Chondrocyte (in vitro differentiated cells): ENCODE measurements at places on chromosomes 2 and 18.

- no peaks in the 10 kb centered on the region for H3K36me3 ChIP-seq
- no peak overlapping the region for H3K27ac ChIP-seq
- DNase-seq = no peak
- H3K27me3 ChIP-seq = no peaks in the 10 kb centered on the region
Measured at GRCh38 chr18:80238651-80239260, 8.6 kb downstream of the PARD6G start.

- H3K27ac ChIP-seq = peak overlapping the region; percentile 87
- DNase-seq = no peak
- peaks cover 54% of the 10 kb centered on the region for H3K4me1 ChIP-seq
- no peak overlapping the region for H3K4me3 ChIP-seq
Measured at GRCh38 chr18:23302851-23303527, 150.1 kb upstream of the RIOK3 start.

- peak overlapping the region; percentile 91 for H3K27ac ChIP-seq
- H3K4me1 ChIP-seq = peaks cover 18% of the 10 kb centered on the region
- peak; percentile 85 for DNase-seq
- no peaks in the 10 kb centered on the region for H3K36me3 ChIP-seq
- H3K4me3 ChIP-seq = peak overlapping the region; percentile 92
Measured at GRCh38 chr2:163736433-163737189, 803 bp upstream of the FIGN start.

DNA sequence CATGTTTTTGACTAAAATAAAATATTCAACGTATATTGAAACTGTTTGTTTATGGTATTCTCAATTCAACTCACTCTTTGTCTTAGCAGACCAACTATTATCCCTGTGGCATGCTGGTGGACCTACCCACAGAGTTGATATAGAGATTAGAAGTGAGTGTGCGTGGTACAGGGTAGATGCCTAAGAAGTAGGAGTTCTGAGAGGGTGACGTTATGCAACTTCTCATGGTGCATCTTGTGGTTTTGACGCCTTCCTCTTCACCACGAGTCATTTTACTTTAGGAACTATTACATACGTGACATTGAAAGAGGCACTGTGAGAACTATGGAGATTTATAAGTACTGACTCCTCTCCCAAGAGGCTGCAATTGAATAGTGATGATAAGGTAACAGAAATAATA, 26.6 kb upstream of the NAPG start:
- no peaks in the 10 kb centered on the region for H3K36me3 ChIP-seq
- H3K27me3 ChIP-seq = peaks cover 3% of the 10 kb centered on the region
- peaks cover 4% of the 10 kb centered on the region for H3K4me1 ChIP-seq
- H3K4me3 ChIP-seq = no peak overlapping the region

- peaks cover 14% of the 10 kb centered on the region for H3K4me1 ChIP-seq
- H3K36me3 ChIP-seq = peaks cover 12% of the 10 kb centered on the region
- no peak for DNase-seq
- no peak overlapping the region for H3K4me3 ChIP-seq
Measured at GRCh38 chr2:217972490-217972889, 30.3 kb downstream of the TNS1 start.

DNA sequence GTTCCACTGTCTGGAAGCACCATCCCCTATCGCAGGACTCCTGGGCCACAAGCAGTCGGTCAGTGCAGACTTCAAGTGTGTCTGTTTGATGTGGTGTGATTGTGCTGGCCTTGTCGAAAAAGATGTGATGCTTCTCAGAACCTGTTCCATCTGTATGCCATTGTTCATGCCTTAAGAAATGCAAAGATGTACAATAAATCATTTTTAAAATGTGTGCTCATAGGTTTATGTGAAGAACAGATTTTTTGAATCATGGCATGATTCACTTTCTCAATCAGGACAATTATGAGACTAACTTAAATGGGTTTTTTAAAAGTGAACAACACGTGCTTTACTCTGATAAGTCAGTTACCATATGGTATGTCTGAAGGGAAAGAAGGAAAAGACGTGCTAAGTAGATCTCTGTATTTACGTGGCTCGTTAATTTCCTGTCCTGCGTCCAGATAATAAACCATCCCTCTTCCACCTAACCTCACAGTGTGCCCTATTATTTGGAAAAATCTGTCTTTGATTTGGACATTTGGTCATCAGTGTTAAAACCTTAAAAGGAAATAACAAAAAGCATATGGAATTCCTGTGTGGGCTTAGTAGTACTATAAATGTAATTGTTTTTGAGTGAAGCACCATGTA, 54.9 kb downstream of the PRKRA start:
- no peak overlapping the region for H3K4me3 ChIP-seq
- no peaks in the 10 kb centered on the region for H3K4me1 ChIP-seq
- no peaks in the 10 kb centered on the region for H3K27me3 ChIP-seq
- H3K27ac ChIP-seq = no peak overlapping the region

DNA sequence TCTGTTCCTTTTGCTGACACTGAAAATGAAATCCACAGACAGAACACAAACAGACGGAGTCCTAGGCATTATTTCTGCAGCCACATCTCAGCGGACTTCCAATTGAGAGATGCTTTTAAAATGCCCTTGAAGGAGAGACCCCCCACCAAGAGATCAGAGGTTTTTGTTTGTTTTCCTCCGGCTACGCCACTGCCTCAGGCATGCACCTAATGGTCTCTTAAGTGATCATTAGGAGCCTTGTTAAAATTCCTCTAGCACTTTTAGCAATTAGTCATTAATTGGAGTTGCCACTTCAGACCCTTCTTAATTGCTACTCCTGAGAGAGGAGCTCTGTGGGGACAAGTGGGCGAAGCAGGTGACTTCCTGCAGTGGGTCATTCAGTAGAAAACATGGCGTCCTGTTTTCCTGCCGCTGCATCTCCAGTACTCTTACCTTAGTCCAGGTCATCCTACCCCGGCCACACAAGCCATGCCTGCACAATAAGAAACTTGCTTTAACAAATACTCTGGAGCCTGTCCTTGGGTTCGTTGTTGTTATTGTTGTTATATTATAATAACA, 257.7 kb upstream of the CHAC2 start:
- no peak overlapping the region for H3K27ac ChIP-seq
- no peaks in the 10 kb centered on the region for H3K36me3 ChIP-seq
- no peaks in the 10 kb centered on the region for H3K27me3 ChIP-seq

DNA sequence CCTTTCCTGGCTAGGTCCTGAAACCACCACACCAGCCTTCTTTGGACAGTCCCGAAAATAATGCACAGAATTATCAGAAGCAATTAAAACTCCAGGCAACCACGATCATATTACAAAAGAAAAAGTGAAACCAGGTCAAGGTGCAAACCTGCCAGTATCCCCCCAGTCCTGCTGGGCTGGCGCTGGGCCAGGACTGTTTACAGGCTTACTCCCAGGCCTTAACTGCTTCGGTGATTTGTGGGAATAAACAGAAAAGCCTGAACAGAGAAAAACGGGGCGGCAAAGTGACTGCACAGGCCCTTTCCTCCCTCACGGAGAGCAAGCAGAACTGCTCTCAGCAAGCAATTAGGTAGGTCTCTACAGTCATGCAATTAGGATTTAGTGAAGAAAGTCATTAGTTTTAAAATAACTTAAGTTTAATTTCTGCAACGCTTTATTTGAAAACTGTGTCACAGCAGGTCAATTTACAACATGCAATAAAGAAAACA, 1.3 kb downstream of the HDAC4 start:
- peak; percentile 57 for DNase-seq
- H3K4me3 ChIP-seq = peak overlapping the region; percentile 72
- peak overlapping the region; percentile 57 for H3K27ac ChIP-seq
- H3K4me1 ChIP-seq = peaks cover 23% of the 10 kb centered on the region

- H3K36me3 ChIP-seq = no peaks in the 10 kb centered on the region
- no peak for DNase-seq
- no peak overlapping the region for H3K27ac ChIP-seq
- H3K27me3 ChIP-seq = peaks cover 32% of the 10 kb centered on the region
- no peaks in the 10 kb centered on the region for H3K4me1 ChIP-seq
Measured at GRCh38 chr2:88472811-88473210, 20.3 kb upstream of the FOXI3 start.

DNA sequence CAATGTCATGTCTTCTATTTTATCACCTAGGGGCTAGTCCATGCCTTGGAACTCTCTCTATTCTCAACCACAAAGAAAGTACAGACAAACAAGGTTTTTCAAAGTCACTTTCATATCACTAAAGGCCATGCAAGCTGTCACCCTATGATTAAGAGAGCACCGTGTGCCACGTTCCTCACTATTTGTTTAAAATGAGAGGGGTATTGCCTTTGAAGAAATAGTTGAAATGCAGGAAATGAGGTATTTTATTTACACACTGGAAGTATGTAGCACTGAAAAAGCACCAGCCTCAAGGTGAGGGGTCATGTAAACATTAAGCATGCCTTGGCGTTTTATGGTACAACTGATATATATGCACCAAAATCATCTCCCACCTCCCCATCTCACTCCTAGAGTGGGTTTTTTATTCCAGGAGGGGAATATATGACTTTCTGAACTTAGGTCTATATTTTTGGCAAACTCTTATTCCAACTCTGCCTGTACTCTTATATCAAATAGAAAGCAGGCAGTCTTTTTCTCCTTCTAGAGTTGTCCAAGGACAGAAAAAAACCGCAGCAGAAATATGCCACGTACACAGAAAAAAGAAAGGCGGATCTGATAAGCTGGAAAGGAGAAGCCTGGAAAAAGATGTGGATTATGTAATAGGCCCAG, 53.5 kb downstream of the VSNL1 start:
- DNase-seq = no peak
- H3K27ac ChIP-seq = no peak overlapping the region
- peaks cover 15% of the 10 kb centered on the region for H3K27me3 ChIP-seq
- peaks cover 6% of the 10 kb centered on the region for H3K4me1 ChIP-seq
- H3K36me3 ChIP-seq = no peaks in the 10 kb centered on the region
- no peak overlapping the region for H3K4me3 ChIP-seq

GRCh38 chr2:66170744-66171330, 264.1 kb upstream of the MEIS1 start:
- H3K4me1 ChIP-seq = no peaks in the 10 kb centered on the region
- no peak overlapping the region for H3K4me3 ChIP-seq
- no peak overlapping the region for H3K27ac ChIP-seq
- no peaks in the 10 kb centered on the region for H3K27me3 ChIP-seq
- H3K36me3 ChIP-seq = no peaks in the 10 kb centered on the region

DNA sequence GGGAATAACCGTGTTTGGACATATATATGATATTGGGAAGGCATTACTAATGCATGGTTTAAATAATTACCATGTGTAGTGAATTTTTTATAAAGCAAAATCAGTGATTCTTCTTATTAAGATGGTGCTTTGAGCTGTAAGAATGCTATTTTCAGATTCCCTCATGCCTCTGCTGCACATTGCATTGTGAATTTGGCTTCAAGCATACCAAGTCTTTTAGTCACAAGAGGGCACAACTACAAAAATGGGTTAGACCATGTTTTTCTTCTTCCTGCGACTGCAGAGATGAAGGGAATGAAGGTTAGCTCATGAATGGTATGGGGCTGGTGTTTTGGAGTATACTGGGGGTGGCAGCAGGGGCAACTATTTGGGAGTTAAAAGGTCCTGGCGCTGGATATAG, 320.1 kb downstream of the SLC4A3 start:
- no peaks in the 10 kb centered on the region for H3K27me3 ChIP-seq
- DNase-seq = no peak
- H3K27ac ChIP-seq = peak overlapping the region; percentile 18
- H3K36me3 ChIP-seq = no peaks in the 10 kb centered on the region
- peaks cover 23% of the 10 kb centered on the region for H3K4me1 ChIP-seq
- H3K4me3 ChIP-seq = no peak overlapping the region

GRCh38 chr2:238138331-238139195, at the start of gene KLHL30:
Gene KLHL30 (plus strand): TSS chr2:238138668. CDS start chr2:238140755, 2,087 bp downstream.
- H3K27ac ChIP-seq = peak within 1 kb of the TSS; percentile 85
- H3K4me1 ChIP-seq = peaks cover 40% of the 10 kb centered on the region
- no peak for DNase-seq

GRCh38 chr2:212956665-212957607, 194.5 kb downstream of the IKZF2 start:
- peak overlapping the region; percentile 68 for H3K27ac ChIP-seq
- peaks cover 43% of the 10 kb centered on the region for H3K4me1 ChIP-seq
- no peak for DNase-seq
- H3K36me3 ChIP-seq = peaks cover 2% of the 10 kb centered on the region
- no peaks in the 10 kb centered on the region for H3K27me3 ChIP-seq

DNA sequence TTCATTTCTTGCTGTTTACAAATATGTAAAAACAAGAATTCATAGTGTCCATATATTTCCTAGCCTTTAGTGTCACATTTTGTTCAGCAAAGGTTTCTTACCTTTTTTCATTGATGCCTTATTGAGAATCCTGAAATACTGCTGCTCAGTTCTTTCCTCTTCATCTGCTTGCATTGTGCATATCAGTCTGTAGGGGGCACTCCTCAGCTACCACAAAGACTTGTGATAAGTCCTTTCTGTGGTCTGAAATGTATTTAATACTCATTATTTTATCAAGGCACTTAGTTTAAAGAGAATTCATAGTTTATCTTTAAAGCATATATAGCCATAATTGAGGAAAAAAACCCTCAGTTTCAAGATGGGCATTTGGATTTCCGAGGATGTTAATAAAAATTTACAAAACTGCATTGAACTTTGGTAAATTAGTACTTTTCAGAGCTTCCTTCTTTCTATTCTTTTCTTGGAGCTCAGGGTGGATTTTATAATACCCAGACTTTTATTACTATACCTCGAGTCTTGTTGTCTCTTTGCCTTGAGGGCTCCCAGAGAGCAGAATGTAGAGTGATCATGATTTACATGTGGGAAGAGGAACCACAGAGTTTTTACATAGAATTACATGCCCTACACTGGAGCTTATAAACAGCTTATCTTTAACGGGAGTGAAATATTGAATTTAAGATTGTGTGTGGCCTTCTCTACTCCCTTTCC, 570.1 kb downstream of the PLCL1 start:
- H3K36me3 ChIP-seq = no peaks in the 10 kb centered on the region
- no peaks in the 10 kb centered on the region for H3K4me1 ChIP-seq
- no peak overlapping the region for H3K27ac ChIP-seq
- H3K4me3 ChIP-seq = no peak overlapping the region
